Calu3 (cell line): ENCODE measurements at places on chromosomes 3 and 15.

DNA sequence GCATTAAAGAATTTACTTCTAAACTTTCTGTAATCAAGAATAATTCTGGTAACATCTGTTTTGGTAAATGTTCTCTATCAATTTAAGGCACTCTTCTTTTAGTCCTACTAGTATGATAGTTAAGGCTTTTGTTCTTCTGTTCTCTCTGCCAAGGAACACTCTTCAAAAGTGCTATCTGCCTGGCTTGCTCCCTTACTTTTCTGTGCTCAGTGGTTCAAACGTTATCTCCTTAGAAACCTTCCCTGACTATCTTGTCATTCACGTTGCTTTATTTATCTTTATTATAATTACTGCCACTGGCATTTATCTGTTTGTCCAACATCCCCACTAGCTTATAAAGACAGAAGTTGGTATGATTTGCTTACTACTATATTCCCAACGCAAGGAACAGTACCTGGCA, 59.2 kb downstream of the RFX7 start:
- no peak for DNase-seq

DNA sequence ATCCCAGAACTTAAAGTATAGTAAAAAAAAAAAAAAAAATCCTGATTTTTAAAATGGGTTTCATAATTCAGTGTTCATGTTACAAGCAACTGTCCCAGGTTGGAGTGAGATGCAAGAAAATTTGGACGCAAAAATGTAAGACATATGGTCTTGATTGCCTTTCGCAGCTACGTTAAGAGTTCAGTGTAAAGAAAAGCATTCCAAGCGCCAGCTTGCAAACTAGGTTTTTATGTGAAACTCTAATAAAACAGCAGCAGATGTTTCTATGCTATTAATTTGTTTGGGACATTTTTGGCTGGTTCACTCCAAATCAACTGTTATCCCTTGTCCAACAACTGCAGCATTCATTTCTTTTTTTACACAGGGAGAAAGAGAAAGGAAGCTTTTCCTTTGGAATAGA, 957.8 kb downstream of the ROBO1 start:
- no peak for DNase-seq

GRCh38 chr15:47586653-47587224, 130.6 kb upstream of the SEMA6D start:
- DNase-seq = no peak

- DNase-seq = peak; percentile 75
Observed at GRCh38 chr15:65303687-65304380, 643 bp upstream of the RNU5B-1 start.

DNA sequence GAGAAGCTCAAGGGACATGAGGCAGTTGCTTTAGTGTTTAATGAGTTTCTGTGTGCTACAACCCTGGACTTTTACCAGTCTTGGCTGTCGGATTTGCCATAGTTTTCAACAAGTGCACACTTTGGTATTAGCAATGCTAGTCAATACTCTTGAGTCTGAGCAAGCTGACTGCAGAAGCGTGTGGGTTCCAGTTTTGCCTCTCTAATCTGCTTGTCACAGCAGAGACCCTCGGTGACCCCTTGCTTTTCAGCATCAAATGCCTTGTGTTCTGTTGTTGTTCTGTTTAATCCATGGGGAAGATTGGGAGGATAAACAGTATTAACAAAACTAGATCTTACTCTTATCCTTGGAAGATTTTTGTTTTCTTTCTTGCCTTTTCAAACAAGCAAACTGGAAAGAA, 194.3 kb upstream of the CHRM5 start:
- DNase-seq = no peak

DNA sequence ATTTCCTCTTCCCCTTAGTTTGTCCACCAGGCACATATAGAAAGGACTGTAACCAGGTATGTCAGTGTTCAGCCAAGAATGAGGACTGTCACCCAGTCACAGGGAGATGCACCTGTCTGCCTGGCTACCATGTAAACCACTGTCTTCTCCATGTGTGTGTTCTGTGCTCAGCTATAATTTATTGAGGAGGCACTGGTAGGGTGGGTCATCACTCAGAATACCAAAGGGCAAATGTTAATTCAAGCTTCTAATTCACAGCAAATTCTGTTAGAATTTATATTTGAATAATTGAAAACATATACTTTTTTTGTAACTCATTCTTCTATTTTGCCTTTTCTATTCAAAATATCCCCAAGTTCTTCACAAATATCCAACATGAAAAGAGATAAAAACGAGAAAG, 780.4 kb downstream of the MECOM start:
- DNase-seq = no peak

- no peak for DNase-seq
Observed at GRCh38 chr15:53397041-53397616, 362.3 kb downstream of the WDR72 start.

- no peak for DNase-seq
Observed at GRCh38 chr3:122548076-122548475, 16.0 kb downstream of the PARP9 start.

DNA sequence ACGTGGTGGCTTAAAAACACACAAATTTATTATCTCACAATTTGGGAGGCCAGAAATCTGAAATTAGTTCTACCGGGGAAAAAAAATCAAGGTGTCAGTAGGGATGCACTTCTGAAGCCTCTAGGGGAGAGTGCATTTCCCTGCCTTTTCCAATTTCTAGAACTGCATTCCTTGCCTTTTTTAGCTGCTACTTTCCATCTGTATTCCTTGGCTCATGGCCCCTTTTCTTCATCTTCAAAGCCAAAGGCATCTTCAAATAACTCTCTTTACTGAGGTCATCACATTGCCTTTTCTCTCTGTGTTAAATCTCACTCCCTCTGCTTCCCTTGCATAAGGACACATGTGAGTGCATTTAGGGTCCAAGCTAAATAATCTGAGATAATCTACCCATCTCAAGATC, 69.5 kb upstream of the NEO1 start:
- no peak for DNase-seq

GRCh38 chr3:32412887-32413286, 21.2 kb downstream of the CMTM7 start:
- no peak for DNase-seq

DNA sequence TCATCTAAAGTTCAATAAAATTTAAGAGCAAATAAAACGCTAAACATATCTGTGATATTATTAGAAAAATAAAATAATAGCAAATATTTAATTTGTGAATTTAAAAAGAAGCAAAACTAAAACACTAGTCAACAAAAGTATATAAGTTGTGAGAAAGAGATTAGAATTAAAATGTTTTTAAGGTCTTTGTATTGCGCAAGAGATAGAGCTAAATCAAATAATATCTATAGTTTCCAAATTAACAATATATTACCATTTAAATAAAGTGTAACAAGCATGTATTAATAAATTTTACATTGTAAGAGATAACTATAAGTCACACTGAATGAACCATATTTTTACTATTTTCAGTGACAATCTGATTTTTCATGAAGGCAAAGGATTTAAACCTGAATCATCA, 74.2 kb downstream of the PLSCR2 start:
- DNase-seq = no peak

- DNase-seq = no peak
Observed at GRCh38 chr3:48896936-48897335, 1.7 kb downstream of the SLC25A20 start.

DNA sequence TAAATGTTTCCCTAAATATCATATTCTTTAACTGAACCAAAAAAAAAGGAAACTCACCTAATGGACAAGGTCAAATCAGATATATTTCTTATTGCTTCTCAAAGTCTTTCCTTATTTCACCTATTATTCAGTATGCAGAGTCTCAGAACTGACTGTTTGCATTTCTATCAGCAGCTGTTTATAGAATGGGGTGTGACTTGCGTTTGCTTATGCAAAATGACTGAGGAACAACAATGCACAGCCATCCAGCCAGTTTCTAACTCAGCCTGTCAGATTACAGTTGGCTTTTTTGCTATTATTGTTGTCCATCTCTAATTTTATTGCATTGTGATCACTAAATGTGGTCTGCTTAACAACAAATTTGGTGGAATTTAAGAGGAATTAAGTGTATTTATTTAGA, 40.7 kb downstream of the RAB27A start:
- no peak for DNase-seq

GRCh38 chr15:23645371-23646164, 2.1 kb downstream of the MAGEL2 start:
- no peak for DNase-seq

DNA sequence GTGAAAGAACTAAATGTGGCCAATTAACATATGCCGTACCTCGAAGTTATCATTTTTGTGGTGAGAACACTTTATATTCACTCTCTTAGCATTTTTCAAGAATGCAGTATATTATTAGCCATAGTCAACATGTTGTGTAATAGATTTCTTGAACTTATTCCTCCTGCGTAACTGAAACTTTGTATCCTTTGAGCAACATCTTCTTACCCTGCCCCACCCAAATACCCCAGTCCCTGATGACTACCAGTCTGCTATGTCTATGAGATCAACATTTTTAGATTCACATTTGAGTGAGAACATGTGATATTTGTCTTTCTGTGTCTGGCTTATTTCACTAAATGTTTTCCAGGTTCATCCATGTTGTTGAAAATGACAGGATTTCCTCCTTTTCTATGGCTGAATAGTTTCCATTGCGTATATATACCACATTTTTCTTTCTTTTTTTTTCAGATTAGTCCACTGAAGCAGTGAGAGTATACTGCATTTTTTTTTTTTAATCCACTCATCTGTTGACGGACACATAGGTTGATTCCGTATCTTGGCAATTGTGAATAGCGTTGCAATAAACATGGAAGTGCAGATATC, 12.7 kb upstream of the KBTBD8 start:
- no peak for DNase-seq

GRCh38 chr15:43404130-43404529, 33.2 kb downstream of the TUBGCP4 start:
- no peak for DNase-seq

DNA sequence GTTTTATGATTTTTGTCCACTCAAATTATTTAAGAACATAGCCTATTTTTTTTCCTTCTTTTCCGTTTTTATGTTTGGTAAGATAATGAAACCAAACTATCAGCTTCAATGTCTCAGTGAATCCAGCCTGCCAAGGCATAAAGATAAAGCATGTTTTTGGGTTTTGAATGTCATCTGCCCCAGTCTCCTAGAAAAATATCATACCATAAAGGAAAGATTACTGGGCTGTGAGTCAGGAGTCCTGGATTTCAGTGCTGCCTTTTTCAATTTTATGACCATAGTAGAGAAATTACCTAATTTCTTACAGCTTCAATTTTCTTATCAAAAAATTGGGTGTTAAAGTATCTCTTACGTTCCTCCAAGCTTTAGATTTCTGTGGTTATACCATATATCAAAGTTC, 87.5 kb downstream of the GAP43 start:
- no peak for DNase-seq

DNA sequence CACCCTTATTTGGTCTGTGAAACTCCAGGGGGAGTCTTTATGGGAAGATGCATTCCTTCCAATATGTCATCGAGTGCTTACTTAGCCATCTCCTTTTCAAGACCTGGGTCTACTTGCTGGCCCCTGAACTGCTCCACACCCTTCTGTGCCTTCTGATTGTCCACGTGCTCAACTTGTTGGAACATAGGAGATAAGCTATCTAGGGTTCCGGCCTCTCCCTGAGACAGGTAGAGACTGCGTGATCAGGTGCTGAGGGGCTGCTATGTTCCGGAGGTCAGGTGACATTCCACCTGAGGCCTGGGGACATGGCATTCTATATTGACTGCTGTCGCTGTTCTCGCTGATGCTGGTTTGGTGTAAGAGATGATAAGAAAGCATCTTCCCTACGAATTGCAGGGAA, 65.6 kb downstream of the ATP1B3 start:
- no peak for DNase-seq

DNA sequence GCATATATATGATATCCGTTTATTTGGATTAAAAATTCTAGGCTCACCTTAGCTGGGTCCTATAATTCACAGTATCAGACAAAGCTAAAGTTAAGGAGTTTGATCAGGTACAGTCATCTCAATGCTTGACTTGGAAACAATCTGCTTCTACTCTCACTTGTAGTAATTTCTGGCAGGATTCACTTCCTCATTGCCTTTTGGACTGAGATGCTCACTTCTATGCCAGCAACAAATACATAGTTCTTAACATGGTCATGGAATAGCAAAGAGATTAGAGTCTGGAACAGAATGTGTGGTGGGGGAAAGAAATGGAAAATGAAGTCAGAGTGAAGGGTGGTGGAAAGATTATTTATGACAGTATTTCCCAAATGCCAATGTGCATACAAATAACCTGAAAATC, 693.6 kb downstream of the CADM2 start:
- no peak for DNase-seq

GRCh38 chr3:47976135-47976732, 40.0 kb downstream of the MAP4 start:
- DNase-seq = no peak

- DNase-seq = no peak
Observed at GRCh38 chr3:193735850-193736249, 142.8 kb downstream of the OPA1 start.
